Activated CD8-positive, alpha-beta T cell treated with anti-CD3 and anti-CD28 coated beads, Interleukin-2, amount 10 ng/mL, durations not matched to agents 7 days and 5 days (primary cell): ENCODE measurements at places on chromosomes 4 and X.

GRCh38 chrX:9644335-9644734, 121.3 kb downstream of the GPR143 start:
- peak; percentile 73 for DNase-seq

- DNase-seq = no peak
These were observed 8.8 kb upstream of the NKX6-1 start for GRCh38 chr4:84507941-84508340.

GRCh38 chrX:135431886-135432285, 10.1 kb downstream of the SMIM10L2A start:
- DNase-seq = no peak

DNA sequence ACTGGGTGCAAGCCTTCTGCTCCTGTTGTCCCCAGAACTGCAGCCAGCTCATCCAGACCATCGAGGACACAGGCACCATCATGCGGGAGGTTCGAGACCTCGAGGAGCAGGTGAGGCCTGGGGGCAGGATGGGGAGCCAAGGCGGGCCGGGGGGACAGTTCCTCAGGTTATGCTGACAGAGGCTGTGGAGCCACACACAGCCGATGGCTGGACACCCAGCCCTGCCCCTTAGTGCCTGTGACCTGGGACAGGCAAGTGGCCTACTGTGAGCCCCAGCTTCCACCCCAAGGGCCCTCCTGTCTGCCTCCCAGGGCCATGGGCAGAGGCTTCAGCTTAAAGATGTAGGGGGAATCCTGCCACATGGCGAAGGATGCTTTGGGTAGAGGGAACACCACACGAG, 14.3 kb downstream of the CCDC22 start:
- no peak for DNase-seq

DNA sequence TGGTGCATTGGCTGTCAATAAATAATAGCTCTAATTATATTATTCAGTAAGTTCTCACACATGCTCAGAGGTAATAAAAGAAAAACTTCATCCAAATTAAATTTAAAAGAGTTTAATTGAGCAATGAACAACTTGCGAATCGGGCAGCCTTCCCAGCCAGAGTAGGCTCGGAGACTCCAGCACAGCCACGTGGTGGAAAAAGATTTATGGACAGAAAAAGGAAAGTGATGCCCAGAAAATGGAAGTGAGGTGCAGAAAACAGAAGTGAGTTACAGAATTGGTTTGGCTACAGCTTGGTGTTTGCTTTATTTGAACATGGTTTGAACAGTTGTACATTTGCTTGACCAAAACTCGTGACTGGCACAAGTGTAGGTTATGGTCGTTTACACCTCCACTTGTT, 13.6 kb upstream of the BOD1L1 start:
- no peak for DNase-seq

- DNase-seq = no peak
These were observed 20.5 kb downstream of the SPIN4 start for GRCh38 chrX:63330681-63331080.

GRCh38 chr4:56261027-56261426, 126.3 kb downstream of the AASDH start:
- DNase-seq = peak; percentile 73

- DNase-seq = no peak
These were observed 72.0 kb downstream of the ING2 start for GRCh38 chr4:183576701-183577404.

DNA sequence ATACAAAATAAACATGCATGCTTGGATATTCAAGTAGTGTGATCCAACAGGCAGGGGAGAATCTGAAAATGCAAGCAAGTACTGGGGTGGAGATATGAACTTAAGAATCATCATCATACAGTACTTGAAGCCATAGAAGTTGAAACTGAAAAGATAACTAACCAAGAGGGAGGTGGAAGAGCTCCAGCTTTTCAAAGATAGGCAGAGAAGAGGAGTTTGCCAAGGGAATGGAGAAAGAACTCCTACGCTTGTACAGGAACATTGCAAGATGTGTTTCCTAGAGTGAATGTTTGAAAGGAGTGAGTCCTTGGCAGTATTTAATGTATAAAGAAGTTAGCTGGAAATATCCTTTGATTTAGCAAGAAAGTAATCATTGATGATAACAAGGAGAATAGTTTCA, 106.2 kb upstream of the FRMPD4 start:
- no peak for DNase-seq

- DNase-seq = no peak
These were observed 21.6 kb downstream of the SCD5 start for GRCh38 chr4:82776925-82777542.

GRCh38 chr4:23923840-23924239, 34.0 kb upstream of the PPARGC1A start:
- DNase-seq = no peak

- no peak for DNase-seq
These were observed 38.8 kb downstream of the NSG1 start for GRCh38 chr4:4425696-4426095.

DNA sequence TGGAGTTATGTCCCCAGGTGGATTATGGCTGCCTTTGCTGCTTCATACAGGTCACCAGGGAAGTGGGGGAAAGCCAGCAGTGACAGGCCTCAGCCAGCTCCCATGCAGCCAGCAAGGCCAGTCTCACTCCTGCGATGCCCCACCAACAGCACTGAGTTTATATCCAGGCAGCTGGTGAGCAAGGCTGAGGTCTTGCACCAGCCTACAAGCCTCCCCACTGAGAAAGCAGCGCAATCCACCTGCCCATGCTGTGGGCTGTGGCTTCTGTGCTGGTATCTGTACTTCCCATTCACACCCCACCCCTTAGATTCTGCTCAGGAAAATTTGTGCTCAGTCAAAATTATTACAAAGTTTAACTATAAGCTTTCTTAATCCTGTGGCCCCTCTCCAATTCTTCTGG, 153.5 kb downstream of the HHIP start:
- DNase-seq = no peak

DNA sequence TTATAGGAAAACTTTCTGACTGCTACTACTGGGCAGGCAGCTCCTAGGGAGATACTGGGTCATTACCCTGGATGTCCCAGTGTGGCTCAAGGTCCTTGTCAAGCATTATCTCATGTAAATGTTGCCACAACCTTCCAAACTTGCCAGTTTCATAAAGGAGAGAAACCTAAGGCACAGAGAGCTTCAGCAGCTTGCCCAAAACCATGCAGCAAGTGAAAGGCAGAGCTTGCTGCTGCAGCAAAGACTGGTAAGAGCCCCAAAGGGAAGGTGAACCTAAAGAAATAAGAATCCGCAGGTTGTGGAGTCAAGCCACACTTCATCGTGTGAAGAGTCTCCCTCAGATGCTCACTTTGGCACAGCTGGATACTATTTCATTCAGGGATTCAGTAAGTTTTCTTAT, 2.3 kb downstream of the MPP1 start:
- DNase-seq = no peak

GRCh38 chrX:9899640-9900111, 67.5 kb upstream of the CLDN34 start:
- no peak for DNase-seq

DNA sequence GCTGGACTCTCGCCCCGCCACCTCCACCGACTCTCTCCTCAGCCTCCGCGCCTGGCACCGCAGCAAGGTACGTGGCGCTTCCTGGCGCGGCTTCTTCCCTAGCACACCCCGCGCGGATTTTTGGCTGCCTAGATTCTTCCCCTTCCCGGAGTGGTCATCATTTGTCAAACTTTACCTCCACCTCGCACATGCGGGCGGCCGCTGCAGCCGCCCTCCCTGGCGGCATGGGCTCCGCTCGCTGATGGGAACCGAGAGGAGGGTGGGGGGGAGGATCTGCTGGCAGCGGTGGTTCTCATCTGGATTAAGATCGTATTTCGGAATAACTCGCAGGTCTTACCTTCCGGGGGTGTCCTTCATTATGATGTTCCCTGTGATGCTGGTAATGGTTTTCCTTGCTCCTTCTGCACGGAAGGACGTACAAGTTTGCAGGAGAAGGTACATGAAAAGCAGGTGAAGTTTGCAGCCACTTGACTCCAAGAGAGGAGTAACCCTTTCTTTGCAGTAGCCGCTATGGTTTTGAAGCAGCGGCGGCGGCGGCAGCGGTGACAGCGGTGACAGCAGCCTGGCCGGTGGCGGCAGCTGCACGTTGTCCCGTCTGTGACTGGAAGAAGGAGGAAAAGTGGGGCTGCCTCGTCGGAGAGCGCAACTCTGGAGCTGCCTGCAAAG, 2183.9 kb upstream of the TENM3 start:
- no peak for DNase-seq

DNA sequence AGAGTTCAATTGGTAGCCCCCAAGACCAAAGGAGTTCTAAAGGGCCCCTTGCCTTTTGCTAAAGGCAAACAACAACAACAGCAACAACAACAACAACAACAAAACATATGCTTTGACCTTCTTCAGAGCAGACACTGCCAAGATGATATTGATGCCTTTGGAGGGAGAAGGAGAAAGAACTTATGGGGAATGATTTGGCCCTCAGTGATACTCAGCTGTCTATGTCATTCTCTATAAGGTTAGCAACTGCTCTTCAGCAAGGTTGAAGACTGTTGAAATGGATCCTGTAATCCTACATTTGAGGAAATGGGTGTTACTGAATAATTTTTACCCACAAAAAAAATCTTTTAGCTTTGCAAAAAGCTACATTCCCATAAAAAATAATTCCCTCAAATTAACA, 72.5 kb downstream of the PRPS1 start:
- DNase-seq = no peak
